Pulmonary artery endothelial cell (primary cell): ENCODE measurements at places on chromosomes 5 and 9. TPM values are rescaled to one million over a fixed set of nuclear protein-coding genes. Genes with fewer than 3 reads are reported as not detected.

Gene SLCO6A1
- not detected in 2 replicates for total RNA-seq

Gene GRHPR
- total RNA-seq, result 133 and 135 TPM in 2 replicates

Gene SPATA31A7
- total RNA-seq, result not detected in 2 replicates

Gene ADAMTSL2
- total RNA-seq, result not detected in 2 replicates

Gene POLK
- total RNA-seq, result 24.3 and 38.3 TPM in 2 replicates

Gene PRLR
- total RNA-seq, result not detected in 2 replicates

Gene EHMT1
- 68.3 and 70.8 TPM in 2 replicates for total RNA-seq

Gene FOXD4L3
- total RNA-seq, result 0.07 TPM in 1 of 2 replicates, not detected in the other

Gene DCAF12
- total RNA-seq, result 17.0 and 19.5 TPM in 2 replicates

Gene DNAJC18
- total RNA-seq, result 5.9 and 7.6 TPM in 2 replicates

Gene EGFLAM
- total RNA-seq, result 0.53 and 0.59 TPM in 2 replicates

Gene PALM2AKAP2
- total RNA-seq, result under 0.01 and 0.46 TPM in 2 replicates

Gene MYMK
- total RNA-seq, result not detected in 2 replicates

Gene RASGEF1C
- not detected in 2 replicates for total RNA-seq

Gene CDK7
- total RNA-seq, result 64.9 and 77.6 TPM in 2 replicates

Gene SAXO1
- total RNA-seq, result under 0.01 TPM in 1 of 2 replicates, not detected in the other

Gene CMYA5
- under 0.01 and 0.07 TPM in 2 replicates for total RNA-seq

Gene PROB1
- total RNA-seq, result 0.79 and 2.5 TPM in 2 replicates

Gene MRPS2
- total RNA-seq, result 22.6 and 23.0 TPM in 2 replicates

Gene SCGB3A2
- total RNA-seq, result not detected in 2 replicates

Gene TERT
- total RNA-seq, result 0.07 TPM in 1 of 2 replicates, not detected in the other

Gene HTR4
- not detected in 2 replicates for total RNA-seq

Gene LIX1
- not detected in 2 replicates for total RNA-seq

Gene GFRA3
- total RNA-seq, result not detected in 2 replicates

Gene SPATA6L
- 1.5 and 2.5 TPM in 2 replicates for total RNA-seq

Gene CNTNAP3
- 61.0 and 98.1 TPM in 2 replicates for total RNA-seq

Gene SPINK13
- total RNA-seq, result not detected in 2 replicates

Gene STRBP
- total RNA-seq, result 9.2 and 14.3 TPM in 2 replicates

Gene FOXD4L4
- total RNA-seq, result 0.20 and 0.25 TPM in 2 replicates
